ENCODE measurements at places on chromosomes 1 and 21.

GRCh38 chr1:43611950-43612349, 38.0 kb upstream of the KDM4A start:
- DNase-seq = no peak

GRCh38 chr1:92817986-92818764, 13.7 kb upstream of the RPL5 start:
- no peak for DNase-seq

GRCh38 chr1:110033421-110033820, 1.0 kb upstream of the STRIP1 start:
- no peak for DNase-seq

- DNase-seq = no peak
These were observed 18.8 kb downstream of the KIAA1614 start for GRCh38 chr1:180931529-180931928.

- DNase-seq = no peak
These were observed 77.5 kb downstream of the TPR start for GRCh38 chr1:186297439-186298045.

DNA sequence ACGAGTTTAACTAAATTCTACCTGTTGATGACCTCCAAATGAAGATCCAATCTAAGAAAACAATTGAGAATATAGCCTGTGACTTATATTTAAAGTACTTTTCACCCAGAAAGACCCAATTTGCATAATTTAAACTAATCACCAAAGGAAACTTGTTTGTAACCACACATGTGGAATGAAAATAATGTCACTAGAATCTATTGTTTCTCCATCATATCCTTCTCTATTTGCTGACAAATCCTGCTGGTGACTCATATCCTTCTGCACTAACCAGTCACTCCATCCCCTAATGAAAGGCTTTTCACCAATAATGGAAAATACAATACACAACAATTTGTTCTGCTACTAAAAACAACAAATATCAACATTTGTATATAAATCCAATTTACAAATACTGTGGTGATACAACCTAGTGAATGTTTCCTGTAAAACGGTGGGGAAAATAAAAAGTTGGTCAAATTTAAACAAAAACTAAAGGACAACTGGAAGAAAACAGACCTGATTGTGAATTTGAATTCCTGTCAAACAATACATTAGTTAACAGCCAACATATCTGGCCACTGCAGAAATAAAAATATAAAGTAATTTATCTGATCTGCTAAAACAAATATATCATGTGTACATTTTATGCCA, 6.5 kb downstream of the PTP4A2 start:
- DNase-seq = no peak

GRCh38 chr1:11738096-11738495, 2.2 kb downstream of the AGTRAP start:
- no peak for DNase-seq

DNA sequence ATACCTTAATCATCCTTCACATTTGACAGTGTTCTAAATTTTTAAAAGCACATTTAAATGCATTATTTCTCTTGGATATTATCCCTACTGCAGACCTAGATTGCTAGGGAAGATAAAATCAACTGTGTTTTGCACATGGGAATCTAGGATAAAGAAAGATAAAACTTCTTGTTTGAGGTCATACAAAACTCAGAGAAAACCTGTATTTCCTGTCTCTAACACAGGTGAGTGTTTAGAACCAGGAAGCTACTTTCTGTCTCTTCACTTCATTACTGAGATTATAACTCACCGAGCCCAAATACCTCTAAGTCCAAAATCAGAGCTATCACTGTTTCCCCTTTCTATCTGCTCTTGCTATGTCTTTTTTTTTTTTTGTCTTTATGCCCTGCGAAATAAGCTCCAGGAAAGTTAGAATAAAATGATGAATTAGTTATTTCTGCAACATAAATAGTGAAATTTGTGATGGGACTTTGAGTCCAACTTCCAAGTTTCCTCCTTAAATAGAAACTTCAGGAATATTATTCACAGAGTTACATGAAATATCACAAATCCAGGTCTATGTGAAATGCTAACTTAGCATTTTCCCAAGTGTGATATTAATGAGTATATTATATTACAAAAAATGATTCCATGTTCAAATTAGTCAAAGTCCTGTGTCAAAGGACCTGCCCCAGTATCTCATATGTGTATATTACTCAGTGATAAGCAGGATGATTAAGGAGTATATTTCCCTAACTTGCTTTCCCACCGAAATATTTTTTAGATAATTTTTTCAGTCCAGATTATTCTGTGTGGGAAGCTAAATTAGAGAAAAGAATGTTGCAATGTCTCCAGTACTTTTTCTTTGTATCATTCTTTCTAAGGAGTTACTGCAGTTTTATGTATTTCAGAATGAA, 226.4 kb downstream of the PLA2G4A start:
- DNase-seq = no peak

DNA sequence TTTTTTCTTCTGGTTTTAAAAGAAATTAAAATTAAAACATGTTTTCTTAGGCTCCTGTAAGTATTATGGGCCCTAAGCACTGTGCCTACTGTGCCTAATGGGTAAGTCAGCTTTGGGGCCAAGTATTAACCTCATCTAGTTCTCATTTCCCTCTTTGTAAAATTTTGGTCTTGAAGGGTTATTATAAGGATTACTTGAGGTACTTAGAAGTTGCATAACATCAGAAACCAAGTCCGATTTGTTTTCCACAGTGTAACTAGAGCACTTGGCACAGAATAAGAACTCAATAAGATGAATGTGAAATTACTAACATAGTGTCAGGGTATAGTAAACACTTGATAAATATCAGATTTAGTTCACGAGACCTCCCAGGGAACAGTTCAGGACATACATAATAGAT, 16.4 kb upstream of the OSBPL9 start:
- DNase-seq = no peak

GRCh38 chr1:87064986-87065385, 150.6 kb downstream of the HS2ST1 start:
- DNase-seq = no peak

DNA sequence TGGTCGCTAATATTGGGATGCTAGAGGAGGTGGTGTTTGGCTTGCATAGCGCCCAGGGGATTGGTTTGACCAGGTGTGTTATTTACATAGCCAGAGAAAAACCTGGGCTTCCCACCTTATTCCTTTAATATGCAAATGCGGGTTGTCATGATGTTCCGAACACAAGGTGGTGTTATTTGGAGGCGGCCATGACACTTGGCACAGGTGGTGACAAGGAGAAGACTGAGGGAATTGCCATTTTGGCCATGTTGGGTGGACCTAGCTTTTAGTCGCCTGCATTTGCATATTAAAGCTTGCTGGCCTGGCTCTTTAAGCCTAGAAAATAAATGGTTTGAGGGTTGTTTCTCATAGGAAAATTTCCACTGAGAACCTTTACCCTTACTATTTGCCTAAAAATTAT, 490.5 kb downstream of the SIPA1L2 start:
- DNase-seq = no peak

DNA sequence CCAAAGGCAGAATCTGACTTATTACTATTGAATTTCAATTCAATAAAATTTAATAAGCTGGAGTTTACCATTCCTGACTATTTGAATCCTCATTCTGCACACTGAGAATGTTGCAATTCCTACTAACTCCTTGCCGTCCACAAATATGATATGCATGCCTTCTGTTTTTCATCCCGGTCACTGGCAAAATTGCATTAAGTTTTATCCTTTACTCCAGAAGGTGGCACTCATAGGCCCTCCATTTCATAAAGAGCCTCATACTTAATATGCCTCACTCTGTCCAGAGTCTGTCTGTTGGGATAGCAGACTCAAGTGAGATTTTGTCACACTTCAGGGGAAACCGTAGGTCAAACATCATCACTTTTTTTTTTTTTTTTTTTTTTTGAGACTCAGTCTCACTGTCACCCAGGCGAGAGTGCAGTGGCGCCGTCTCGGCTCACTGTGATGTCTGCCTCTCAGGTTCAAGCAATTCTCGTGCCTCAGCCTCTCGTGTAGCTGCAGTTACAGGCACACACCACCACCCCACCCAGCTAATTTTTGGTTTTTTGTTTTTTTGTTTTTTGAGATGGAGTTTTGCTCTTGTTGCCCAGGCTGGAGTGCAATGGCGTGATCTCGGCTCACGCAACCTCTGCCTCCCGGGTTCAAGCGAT, 27.3 kb downstream of the F11R start:
- no peak for DNase-seq

GRCh38 chr1:77407738-77408375, 126.0 kb downstream of the AK5 start:
- DNase-seq = no peak

DNA sequence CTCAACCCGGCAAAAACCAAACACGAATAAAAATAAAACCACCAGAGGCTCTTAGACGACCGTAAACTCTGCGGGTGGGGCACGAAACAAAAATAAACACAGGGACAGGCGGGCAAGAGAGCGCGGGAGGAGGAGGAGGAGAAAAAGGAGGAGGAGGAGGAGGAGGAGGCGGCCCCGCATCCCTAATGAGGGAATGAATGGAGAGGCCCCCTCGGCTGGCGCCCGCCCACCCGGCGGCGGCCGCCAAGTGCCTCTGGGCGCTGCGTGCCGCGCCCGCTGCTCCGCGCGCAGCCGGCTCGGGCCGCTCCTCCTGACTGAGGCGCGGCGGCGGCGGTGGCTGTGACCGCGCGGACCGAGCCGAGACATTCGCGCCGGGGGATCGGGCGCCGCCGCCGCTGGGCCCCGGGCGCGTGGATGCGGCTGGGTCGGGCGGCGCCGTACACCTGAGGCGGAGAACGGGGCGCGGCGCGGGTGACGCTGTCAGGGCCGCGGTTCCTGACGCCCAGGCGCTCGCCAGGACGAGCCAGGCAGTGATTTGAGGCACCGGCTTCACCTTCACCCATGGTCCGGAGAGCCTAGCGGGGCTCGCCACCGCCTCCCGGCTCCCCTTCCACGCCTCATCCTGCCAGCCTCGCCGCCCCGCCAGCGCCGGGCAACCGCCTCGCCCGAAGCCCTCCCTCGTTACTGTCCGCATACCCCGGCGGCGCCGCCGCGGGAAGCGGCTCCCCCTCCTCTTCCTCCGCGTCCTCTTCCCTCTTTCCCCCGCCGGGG, at the start of gene MARK1:
Gene MARK1 (plus strand): TSS at position 229 of the 771 bp plus-strand sequence. CDS start 687 bp downstream, outside the sequence.
- peak; percentile 58 for DNase-seq

- peak; percentile 74 for DNase-seq
These were observed 6.6 kb upstream of the SMIM12 start for GRCh38 chr1:34865981-34866761.

- DNase-seq = no peak
These were observed 11.7 kb upstream of the SYNC start for GRCh38 chr1:32714277-32714676.

- no peak for DNase-seq
These were observed 26.7 kb upstream of the NBL1 start for GRCh38 chr1:19617376-19617775.

- DNase-seq = no peak
These were observed 5.5 kb downstream of the TRAPPC10 start for GRCh38 chr21:44017601-44018000.

DNA sequence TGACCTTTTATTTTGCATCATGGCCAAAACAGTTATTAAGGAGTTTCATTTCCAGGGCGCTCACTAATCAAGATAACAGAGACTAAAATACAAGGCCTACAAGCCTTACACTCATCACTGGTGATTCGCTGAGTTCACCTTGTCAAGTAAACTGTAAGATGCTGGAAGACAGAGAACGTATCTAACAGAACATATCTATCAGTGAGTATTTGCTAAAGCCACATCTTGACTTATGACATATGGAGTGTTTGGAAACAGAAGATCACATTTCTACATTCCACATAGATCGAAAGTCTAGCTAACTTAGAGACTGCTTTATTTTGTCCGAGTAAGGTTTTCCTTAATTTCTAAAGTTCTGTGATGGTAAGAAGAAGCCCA, 506.5 kb downstream of the SMYD3 start:
- DNase-seq = no peak

DNA sequence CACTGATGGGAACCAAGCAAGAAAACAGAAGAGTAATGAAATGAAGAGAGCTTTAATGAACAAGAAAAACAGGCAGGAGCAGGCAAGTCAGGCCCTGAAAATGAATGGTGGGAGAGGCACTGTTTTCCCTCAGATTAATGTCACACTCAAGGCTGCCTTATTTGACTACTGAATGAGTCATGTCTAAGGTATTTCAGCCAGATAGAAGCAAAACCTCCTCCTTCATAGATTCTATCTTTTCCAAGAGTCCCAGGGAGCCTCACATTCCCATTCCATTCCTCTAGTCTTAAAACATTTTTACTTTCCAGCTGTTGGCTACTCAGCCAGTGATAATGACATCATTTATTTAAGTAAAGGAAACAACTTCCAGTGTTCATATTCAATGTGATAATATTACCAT, 228.4 kb upstream of the NRIP1 start:
- DNase-seq = peak; percentile 27

DNA sequence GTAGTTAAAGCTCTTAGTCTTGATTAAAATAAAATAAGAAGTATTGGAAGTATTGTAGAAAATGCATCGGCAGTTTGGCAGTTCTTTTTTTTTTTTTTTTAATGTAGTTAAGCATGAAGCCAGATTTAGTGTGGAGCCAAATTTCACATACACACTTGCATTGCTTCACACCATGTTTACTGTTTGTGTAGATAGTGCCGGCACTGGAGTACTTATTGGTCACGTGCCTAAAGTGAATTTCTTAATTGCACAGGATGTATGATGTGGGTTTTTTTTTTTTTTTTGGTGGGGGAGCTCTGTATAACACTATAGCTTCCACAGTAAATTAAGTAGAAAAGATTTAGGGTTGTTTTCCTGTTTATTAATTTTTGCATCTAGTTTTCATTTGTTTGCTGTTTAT, 21.2 kb upstream of the TMEM61 start:
- no peak for DNase-seq

- no peak for DNase-seq
These were observed 48.4 kb downstream of the TRMT1L start for GRCh38 chr1:185108321-185108720.

- DNase-seq = no peak
These were observed 68.3 kb downstream of the SLC45A1 start for GRCh38 chr1:8386247-8386646.

- no peak for DNase-seq
These were observed 71.4 kb downstream of the PRDM16 start for GRCh38 chr1:3140437-3140836.

- no peak for DNase-seq
These were observed 200.4 kb downstream of the LYPLAL1 start for GRCh38 chr1:219374046-219374566.

GRCh38 chr1:113692342-113692741, 66.9 kb downstream of the PHTF1 start:
- DNase-seq = no peak

DNA sequence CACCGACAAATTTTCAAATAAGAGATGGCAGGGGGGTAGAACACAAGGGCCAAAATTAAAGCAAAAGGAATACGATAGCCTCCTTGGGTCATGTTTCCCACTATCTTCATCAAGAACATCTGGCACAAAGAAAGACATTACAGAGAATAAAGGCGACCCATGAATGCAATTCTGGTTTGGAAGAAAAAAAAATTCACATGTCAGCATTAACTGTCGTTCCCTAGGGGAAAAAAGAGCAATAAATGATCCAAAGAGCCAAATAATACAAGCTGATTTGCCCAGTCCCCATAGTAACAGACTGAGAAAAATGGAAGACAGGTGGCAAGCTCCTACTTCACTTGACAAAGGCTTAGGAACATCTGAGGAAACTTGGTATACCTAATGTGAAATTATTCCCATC, 4.5 kb downstream of the STIL start:
- DNase-seq = no peak
